GM13977 (cell line): ENCODE measurements at places on chromosomes 6 and 20.

DNA sequence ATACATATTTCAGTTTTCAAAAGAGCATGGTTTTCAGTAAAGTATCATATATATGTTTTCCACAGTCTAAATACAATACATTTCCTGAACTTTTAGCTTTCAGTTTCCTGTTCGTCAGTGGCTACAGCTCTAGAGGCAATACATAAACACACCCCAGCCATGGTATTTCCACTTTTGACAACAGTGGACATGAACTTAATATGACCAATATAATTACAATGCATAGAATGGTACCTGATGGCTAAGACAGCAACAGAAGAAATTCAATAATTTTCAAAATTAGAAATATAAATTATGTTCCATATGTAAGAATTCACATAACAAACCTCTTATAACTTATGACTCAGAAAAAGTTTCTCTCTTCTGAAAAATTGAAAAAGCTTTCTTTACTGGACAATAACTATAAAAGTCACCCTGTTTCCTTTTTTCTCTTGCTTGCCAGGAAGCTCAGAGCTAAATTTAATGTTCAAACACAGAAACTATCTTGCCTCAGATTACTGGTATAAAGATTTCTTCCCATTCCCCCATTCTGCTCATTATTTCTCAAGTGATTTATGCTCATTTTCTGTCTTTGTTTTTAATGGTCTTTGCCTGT is 19.2 kb downstream of the FKBP5 start:
- DNase-seq: peak; percentile 30

DNA sequence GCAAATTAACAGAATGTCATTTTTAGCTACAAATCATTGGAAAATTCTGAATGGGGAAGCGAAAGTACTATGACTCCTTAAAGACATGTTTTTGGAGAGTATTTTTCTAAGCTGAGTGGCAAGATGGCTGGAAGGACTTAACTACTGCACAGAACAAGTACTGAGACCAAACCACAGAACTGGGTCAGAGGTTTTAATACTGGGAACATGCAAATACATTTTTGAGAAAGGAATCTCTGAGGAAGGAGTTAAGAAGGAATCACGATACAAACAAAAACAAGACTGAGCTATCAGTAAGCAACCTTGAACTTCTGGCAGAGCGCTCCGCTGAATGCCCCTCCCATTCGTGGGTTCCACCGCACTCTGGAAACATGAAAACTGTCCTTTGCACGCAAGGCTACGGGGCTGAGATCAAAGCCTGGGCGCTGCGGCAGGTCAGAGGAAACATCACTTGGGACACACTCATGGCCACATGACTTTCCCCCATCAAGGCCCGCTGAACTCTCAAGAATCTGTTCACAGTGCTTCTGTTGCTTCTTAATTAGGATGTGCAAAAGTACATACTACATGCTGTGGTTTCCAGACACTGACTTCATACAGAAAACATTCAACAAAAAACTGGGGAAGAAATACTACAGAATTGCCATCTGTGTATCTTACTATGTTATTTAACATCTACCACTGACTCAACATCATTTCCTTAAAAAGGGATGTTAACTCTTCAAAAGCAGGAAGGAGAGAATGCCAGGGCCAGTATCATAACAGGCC is 27.8 kb downstream of the SLC23A2 start:
- peak; percentile 70 for DNase-seq

DNA sequence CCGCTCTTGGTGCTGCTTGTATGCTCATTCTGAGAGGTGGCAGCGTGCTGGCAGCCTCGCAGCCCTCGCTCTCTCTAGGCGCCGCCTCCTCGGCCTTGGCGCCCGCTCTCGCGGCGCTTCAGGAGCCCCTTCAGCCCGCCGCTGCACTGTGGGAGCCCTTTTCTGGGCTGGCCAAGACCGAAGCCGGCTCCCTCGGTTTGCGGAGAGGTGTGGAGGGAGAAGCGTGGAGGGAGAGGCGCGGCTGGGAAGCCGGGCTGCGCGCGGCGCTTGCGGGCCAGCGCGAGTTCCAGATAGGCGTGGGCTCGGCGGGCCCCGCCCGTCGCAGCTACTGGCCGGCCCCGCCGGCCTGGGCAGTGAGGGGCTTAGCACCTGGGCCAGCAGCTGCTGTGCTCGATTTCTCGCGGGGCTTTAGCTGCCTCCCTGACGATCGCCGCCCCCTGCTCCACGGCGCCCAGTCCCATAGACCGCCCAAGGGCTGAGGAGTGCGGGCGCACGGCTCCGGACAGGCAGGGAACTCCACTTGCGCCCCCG is 19.5 kb upstream of the FAM8A1 start:
- DNase-seq: no peak

DNA sequence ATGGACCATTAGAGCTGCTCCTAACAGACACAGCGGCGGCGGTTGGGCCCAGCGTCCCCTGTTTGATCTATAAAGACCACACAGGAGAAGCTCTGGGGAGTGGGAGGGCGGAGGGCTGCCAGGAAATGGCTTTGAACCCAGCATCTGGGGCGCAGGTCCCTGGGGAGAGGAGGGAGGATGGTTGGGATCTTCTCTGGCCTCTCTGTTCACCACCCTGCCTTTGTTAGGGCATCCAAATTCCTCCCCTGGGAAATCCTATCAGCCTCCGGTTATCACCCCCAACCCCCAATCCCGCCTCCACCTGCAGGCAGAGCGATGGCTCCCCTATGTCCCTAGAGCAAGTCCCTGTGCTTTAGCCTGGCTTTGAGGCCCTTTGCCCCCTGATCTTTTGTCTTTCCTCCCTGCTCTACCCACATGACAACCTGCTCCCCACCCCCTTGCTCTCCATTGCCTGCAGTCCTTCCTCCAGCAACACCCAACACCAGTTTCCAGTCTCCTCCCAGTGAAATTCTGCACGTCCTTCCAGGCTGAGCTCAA is 7.1 kb downstream of the XKR7 start:
- DNase-seq: no peak

DNA sequence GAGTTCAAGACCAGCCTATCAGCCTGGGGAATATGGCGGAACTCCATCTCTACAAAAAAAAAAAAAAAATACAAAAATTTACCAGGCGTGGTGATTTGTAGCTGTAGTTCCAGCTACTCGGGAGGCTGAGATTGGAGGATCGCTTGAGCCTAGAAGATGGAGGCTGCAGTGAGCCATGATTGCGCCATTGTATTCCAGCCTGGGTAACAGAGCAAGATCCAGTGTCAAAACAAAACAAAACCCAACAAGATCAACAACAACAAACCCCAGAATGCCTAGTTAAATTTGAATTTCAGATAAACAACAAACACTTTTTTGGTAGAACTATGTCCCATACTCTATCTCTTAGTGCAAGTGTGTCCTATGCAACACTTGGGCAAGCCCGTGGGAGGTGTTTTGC is 39.9 kb downstream of the SNAI1 start:
- no peak for DNase-seq

DNA sequence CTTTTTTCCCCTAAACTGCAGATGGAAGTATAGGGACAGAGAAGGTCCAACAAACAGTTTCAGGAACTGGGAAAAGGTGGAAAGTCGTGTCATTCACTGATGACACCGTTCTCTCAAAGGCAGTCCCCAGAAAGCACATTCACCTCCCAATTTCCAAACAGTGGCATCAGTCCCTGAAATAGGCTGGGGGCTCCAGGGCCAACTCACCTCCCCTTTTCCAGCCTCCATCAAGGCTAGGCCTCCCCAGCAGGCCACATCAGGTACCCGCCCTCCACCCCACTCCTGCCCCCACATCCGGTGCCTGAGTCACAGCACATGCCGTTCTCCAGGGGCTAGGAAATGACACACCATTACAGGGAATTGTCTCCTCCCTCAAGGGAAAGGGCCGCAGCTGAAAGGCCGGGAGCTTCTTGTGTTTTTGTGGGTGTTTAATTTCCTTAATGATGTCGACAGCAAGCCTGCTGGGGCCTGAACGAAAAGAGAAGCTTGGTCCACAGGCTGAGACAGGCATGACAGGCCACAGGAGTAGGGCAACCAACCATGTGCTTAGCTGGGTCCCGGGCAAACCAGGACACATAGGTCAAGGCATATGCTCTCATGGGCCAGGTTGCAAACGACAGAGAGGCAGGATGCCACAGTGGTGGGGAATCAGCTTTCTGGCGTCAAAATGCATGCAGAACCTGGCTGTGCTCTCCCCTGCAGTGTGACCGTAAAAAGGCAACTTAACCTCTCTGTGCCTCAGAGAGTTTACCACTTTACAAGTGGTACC is 39.2 kb downstream of the ZMYND8 start:
- DNase-seq: no peak

DNA sequence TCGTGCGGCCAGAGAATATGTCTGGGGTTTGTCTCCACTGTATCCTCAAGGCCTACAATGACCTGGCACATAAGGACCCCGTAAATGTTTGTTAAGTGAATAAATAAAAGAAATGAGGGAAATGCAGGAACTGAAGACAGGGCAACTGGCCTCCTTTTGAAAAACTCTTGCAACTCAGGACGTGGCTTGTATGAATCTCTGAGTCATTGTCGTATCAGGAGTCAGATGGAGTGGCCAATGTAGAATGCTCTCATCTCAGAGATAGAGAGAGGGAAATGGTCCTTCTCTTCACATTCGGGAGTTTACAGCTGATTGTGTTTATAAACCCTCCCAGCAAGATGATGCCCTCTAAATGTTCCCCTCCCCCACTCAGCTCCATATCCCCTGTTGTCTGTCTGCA is 57.1 kb downstream of the UST start:
- no peak for DNase-seq

- DNase-seq: no peak
Measured at GRCh38 chr6:151004383-151005024, 139.0 kb downstream of the MTHFD1L start.

- no peak for DNase-seq
Measured at GRCh38 chr20:2998728-2999127, 44.7 kb upstream of the GNRH2 start.

DNA sequence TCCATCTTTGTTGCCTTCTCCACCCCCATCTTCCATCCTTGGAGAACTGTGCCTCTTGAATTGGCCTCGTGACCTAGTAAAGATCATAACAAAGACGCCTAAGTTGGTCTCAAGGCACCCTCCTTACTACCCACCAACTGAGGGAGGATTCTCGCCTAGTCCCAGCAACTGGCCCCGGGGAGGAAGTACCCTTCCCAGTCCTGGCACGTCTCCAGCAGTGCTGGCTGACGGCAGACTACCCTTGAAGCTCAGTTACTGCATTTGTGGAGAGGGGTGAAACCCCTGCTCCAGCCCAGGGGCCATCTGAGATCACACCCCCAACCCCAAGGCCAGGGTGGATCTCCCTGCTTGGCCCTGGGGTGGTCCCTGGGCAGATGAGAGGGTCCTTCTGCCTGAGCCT is 2.1 kb upstream of the OSBPL2 start:
- no peak for DNase-seq
